Adipocyte (in vitro differentiated cells): ENCODE measurements at places on chromosomes 16 and 17.

- DNase-seq, result no peak
These were observed 20.0 kb downstream of the ATP6V0D1 start for GRCh38 chr16:67460961-67461360.

GRCh38 chr17:63698886-63699637, 863 bp downstream of the LIMD2 start:
- DNase-seq, result peak; percentile 36

DNA sequence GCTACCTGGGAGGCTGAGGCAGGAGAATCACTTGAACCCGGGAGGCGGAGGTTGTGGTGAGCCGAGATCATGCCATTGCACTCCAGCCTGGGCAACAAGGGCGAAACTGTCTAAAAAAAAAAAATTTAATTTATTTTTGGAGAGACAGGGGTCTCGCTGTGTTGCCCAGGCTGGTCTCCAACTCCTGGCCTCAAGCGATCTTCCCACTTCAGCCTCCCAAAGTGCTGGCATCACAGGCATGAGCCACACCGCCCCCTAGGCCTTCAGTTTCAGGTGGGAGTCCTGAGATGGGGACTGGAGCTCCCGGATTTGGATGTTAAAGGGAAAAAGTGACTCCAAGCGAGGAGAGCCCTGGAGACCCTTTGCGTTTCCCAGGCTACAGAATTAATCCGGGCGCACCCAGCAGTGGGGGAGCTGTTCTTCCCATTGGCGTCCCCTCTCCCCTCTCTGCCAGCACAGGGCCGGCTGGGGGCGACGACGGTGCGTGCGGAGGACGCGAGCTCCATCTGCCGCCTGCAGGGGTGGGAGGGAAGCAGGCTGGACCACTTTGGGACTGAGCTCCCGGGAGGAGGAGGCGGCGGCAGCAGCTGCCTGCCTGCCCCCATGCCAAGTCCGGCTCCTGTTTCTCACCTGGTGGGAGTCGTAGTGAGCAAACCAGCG, 49.3 kb upstream of the USP7 start:
- no peak for DNase-seq

- no peak for DNase-seq
These were observed 27.3 kb downstream of the SLC6A4 start for GRCh38 chr17:30208214-30208613.

DNA sequence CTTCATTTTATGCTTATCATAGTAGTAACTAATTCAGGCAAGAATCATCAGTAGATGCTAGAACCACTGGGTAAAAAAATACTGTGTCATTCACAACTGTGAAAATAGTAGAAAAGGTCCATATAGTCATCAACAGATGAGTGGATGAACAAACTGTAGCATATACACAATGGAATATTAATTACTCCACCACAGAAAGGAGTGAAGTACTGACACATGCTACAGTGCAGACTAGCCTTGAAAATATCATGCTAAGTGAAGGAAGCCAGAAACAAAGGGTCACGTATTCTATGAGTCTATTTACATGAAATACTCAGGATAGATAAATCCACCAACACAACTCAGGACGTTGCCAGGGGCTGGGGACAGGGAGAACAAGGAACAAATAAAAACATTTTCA, 13.3 kb downstream of the USP22 start:
- no peak for DNase-seq

GRCh38 chr17:45722161-45722560, 62.0 kb upstream of the CRHR1 start:
- DNase-seq, result no peak

GRCh38 chr16:57526498-57526897, 9.9 kb downstream of the CCDC102A start:
- DNase-seq, result no peak

GRCh38 chr16:48497932-48498768, 111.8 kb downstream of the N4BP1 start:
- DNase-seq, result no peak

DNA sequence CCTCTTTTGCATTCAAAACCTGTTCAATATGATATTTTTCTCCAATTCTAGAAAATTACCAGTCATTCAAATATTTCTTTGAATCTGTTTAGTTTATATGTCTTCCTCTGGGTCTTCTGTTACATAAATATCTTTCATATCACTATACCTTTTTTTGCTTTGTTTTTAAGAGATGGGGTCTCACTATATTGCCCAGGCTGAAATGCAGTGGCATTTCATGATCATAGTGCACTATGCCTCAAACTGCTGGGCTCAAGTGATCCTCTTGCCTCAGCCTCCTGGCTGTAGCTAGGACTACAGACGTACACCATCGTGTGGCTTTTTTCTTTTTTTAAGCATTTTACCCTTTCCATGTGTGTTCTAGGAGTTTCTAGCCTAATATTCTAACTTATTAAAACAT, 38.8 kb downstream of the NSRP1 start:
- no peak for DNase-seq

DNA sequence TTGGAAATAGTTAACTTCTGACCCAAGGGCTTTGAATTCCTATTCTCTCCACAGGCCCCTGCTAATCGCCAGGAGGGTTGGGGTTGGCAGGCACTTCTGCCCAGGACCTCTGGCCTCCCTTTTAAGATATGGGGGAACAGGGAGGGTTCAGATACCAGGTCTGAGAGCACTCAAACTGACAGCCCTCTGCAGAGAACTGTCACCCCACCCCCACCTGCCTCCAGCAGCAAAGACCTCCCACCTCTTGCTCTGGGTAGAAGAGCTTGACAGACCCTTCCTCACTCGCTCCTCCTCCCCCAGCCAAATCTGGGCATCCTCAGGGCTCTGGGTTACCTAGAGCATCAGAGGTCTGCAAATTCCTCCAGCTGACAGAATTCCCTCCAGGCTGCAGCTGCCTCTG, 11.6 kb downstream of the CDH3 start:
- DNase-seq, result no peak

DNA sequence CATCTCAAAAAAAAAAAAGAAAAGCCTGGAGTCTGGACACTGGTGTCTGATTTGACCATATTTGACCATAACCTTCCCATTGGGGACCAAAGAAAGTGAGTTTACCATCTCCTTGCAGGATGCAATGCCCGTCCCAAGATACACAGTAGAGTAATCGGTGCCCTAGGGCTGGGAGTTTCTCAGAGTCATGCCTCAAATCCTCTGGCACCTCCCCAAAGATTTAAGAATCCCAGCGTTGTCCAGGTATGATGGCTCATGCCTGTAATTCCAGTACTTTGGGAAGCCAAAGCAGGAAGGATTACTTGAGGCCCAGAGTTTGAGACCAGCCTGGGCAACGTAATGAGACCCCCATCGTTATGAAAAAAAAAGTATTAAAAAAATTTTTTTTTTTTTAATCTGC, 5.0 kb downstream of the PITPNM3 start:
- DNase-seq, result no peak

DNA sequence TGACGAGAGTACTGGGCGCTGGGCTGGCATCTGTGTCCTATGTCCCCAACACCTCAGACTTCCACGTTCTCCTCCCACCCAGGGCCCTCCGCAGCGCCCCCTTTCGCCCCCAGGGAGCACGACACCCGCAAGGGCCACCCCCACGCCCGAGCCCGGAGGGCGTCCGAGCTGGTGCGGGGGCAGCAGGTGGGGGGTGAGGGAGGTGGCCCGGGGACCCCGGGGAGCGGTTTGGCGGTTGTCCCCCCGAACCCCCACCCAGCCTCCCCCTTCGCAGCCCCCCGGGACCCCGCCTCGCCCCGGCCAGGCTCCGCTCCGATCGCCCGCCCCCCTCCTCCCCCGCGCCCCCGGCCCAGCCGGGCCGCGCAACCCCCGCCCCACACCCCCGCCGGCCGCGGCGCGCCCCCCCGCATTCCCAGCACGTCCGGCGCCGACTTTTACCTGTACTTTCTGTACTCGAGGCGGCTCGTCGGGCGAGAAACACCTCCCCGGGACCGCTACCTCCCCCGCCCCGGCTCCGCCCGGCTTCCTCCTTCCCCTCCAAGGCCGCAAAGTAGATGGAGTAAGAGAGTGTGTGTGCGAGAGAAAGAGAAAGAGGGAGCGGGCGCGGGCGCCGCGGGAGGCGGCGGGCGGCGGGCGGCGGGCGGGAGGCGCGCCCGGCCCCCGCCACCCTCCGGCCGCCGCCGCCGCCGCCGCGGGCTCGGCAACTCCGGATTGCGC, 901 bp downstream of the CDYL2 start:
- DNase-seq, result peak; percentile 58

- no peak for DNase-seq
These were observed 2.7 kb upstream of the HOXB9 start for GRCh38 chr17:48628649-48629410.

DNA sequence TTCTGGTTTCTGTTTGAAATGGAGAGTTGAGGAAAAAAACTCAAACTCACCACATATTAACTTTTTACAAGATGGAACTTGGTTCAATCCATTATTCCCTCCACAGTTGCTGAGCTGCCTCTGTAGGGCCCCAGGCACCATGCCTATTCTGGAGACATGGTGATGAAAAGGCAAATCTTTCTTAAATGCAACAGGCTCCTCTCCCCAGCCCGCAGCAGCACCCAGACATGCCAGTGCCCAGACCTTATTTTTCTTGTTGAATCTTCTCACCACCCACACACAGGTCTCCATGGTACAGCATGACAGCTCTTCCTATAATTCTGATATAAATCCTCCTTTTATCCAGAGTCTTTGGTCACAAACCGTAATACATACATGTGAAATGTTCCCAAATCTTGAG, 7.6 kb downstream of the CYTH1 start:
- no peak for DNase-seq

DNA sequence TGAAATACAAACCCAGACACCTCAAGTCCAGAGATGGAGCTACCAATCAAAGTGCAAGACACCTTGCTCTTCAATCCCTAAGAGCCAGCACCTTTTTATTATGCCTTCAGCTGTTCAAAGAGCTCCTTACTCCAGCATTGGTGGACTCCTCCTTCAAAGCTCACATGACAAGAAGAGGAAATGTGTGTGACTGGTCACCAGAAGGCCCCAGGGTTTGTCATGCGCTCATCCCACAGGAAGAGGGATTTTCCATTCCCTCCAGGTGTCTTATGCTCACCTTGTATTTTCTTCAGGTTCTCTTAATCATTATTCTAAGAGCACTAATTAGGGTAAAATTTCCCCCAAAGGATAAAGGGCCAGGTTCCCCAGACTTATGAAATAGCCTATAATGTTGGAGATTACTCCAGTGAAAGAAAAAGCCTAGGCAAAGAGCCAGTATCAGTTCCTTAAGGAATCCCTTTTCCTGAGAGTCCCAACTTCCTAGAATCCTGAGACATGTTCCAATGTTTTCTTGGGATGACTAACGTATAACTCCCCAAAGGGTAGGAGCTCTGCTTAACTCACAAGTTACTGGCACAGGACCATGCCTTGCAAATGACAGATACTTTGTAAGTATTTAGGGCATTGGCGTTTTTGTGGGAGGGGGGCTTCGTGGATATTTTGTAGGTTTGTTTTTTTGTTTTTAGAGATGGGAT, 56.9 kb upstream of the SOX9 start:
- no peak for DNase-seq

DNA sequence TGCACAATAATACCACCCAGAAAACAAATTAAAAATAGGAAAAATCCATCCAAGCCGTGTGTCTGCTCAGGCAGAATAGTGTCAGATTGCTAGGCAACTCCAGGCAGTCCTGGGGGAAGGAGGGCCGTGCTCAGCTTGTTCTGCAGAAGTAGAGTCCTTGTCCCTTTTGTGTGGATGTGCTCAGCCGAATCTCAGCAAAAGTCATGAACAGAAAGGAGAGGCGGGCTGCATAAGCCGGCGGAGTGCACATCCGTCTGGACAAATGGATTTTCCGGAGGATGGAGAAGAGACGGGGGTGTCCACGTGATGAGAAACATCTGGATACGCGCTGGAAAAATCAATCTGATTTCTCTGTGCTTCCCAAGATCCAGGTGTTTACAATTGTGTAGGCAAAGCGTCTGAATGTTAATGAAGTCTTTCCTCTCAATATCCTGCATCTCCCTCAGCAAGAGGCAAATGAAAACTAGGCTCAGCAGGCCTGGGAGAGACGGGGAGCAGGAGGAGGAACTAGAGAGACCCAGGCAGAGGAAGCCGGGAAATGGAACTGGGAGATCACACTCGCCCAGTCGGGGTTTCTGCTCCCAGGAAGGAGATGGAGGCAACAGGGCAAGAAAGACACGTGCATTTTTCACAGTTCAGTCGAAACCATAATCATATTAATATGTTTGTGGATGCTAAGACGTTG, 7.7 kb upstream of the RBFOX3 start:
- peak; percentile 14 for DNase-seq

DNA sequence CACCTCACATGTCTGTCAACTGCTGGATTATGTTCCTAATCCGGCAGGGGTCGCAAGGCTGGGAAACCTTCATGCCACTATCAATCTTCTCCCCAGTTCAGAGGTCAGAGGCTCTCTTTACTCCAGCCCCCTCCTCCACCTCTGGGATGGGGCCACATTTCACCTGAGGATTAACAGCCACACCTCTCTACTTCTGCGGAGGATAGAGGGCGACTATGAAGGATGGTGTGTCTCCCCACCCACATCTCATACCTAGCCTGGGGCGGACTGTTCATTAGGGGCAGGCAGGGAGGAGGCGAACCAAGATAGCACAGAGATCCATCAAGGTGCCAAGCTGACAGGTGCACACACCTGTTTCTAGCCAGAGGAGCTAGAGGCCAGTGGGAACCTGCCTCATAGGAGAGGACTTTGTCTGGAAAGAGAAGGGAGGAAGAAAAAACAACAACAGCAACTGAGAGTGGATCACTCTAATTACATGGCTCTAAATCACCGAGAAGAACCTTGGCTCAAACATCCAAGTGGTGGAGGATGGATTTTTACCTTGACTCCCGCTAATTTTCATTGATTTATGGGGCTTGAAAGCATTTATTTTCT, 41.9 kb upstream of the SKAP1 start:
- no peak for DNase-seq

DNA sequence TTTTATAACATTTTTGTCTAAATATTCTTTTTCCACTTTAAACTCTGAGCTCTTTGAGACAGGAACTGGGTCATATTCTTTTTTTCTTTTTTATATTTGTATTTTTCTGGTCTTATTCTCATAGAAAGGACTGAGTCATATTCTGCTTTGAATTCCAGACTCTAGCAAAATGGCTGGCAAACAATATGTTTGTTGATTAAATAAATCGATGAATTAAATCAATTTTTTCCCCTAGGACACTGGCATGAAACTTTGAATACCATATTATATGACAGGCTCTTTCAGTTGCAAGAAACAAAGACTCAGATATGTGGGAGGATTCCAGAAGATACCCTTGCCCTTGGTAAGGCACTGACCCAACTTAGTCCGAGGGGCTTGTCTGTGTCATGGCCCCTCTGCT, 3.1 kb upstream of the RGS9 start:
- no peak for DNase-seq

DNA sequence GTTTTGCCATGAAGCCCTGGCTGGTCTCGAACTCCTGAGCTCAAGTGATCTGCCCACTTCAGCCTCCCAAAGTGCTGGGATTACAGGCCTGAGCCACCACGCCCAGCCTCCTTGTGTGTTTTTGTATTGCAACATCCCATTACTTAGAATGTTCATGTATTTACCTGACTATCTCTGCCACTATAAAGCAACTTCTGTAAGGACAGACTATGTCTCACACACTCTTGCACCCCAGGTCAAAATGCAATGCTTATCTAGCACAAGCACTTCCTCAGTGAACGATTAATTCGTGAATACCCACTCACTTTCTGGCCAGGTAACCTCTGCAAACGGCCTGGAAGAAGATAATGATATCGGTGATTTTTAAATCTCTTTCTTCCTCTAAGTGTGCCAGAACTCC, 82.6 kb downstream of the NDEL1 start:
- DNase-seq, result no peak
